ENCODE measurements at places on chromosomes 2 and 18.

DNA sequence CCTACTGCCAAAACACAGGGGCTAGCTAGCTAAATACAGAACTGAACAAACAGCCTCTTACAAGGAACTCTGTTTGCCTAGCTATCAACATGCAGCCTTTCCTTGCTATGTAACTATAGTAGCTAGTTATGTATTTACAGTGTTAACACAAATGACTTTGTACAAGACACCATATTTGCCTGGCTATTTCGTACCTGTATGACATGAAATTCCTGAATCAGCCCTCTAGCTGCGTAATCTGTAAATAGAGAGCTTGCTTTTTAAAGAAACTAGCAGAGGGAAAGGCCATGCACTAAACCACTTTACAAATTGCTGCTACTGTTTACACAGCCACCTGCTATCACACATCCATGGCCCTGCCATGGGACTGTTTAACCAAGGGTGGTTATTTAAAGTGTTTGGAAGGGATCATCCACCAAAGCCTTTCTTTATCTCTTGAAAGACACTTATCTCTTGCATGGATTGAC, 248.7 kb downstream of the TFCP2L1 start:
- no peak for DNase-seq

- DNase-seq: no peak
Observed at GRCh38 chr2:101630224-101630949, 67.1 kb upstream of the MAP4K4 start.

GRCh38 chr18:47936952-47937351, 6.5 kb upstream of the SMAD2 start:
- DNase-seq: no peak

GRCh38 chr18:33755931-33756560, 178.0 kb downstream of the ASXL3 start:
- no peak for DNase-seq

All from activated T-cell treated with anti-CD3 and anti-CD28 coated beads, Interleukin-2, amount 50 U/mL, for 72 hours (primary cell).